ENCODE measurements at places on chromosomes 5 and 9.

DNA sequence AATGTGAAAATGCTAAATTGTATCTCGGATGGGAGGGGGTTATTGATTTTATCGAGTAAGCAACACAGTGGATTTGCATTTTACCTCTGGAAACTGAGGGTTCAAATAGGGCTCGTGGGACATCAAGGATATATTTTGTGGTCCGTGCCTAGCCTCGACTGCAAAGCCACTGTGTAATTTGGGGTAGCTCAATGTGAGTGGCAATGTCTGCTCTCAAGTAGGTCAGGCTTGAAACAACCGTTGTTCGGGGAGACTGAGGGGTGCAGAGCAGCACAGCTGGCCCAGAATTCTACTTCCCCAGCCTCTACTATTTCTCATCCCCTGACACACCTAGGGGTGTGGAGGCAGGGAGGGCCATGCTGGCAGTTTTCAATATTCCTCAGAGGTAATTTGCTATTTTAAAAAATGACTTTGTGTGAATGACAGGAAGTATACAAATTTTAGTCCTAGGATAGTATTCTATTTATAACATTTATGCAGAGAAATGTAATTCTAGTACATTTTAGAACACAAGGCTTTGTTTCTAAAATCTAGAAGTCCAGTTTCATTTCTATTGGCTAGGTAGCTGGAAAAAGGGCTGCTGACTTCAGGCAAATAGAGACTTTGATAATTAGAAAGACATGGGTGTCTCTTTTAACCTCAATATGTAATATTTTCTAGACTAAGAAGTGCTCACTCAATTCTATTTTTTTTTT lies 1.4 kb upstream of the DAB2 start:
- no peak for DNase-seq

DNA sequence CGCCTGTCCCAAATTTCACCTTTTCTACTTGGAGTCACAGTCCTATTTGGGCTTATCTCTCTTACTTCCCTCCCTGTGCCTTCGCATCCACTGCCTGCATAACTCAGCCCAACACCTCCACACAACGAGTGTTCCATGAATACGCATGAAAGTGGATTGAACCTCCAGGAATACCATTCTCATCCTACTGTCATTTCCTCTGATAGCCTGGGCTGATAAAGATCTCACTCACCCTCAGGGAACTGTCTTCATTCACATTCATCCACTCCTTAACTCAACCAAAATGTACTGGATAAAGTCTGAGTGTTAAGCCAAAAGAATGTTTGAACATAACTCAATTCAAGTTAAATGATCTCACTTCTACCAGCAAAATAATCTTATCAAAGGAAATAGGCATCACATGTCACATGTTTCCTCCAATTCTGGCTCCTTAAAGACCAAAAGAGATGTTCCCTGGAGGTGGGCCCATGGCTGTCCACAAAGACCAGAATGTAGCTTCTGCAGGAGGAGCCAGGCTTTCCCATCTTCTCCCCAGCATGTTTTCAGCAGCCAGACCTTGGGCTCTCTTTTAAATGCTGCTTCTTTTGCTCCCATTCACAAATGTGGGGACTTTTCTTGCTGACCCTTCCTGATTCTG lies 28.4 kb upstream of the TRIO start:
- no peak for DNase-seq

DNA sequence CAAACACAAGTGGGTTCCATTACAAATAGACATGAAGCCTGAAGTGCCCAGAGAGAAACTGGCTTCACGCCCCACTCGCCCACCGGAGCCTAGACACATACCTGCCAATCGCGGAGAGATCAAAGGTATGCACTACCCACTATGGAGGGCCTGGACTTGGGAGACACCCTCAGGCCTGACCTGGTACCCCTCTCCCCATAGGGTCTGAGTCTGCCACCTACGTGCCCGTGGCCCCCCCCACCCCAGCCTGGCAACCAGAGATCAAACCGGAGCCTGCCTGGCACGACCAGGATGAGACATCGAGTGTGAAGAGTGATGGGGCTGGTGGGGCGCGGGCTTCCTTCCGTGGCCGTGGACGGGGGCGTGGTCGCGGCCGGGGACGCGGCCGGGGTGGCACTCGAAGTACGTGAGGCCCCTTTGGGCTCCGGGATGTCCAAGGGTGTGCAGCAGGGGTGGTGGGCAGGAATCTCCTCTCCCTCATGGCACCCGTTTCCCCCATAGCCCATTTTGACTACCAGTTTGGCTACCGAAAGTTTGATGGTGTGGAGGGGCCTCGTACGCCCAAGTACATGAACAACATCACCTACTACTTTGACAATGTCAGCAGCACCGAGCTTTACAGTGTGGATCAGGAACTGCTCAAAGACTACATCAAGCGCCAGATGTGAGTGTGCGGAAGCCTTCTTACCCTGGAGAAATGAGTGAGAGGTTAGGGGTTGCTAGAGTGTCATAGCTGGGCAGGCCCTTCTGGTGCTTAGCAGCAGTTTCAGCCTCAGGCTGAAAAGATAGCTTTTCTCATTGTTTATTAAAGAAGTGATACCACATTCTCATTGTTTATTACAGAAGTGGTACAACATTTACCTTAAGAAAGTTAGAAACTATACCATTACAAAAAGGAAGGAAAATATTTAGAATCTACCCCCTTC lies 38.7 kb downstream of the LARP1 start:
- no peak for DNase-seq

- DNase-seq: no peak
Measured at GRCh38 chr5:58795327-58795726, 212.5 kb downstream of the RAB3C start.

GRCh38 chr9:2338777-2339365 lies 282.7 kb upstream of the VLDLR start:
- DNase-seq: no peak

GRCh38 chr9:38132956-38133355 lies 63.9 kb upstream of the SHB start:
- no peak for DNase-seq

GRCh38 chr5:39526914-39527477 lies 102.2 kb upstream of the DAB2 start:
- DNase-seq: no peak

DNA sequence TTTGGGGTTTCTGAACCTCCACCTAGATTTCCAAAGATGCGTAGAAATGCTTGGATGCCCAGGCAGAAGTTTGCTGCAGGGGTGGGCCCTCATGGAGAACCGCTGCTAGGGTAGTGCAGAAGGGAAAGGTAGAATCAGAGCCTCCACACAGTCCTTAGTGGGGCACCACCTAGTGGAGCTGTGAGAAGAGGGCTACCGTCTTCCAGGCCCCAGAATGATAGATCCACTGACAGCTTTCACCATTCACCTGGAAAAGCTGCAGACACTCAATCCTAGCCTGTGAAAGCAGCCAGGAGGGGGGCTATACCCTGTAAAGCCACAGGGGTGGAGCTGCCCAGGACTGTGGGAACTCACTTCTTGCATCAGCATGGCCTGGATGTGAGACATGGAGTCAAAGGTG lies 13.3 kb upstream of the HSDL2 start:
- no peak for DNase-seq

DNA sequence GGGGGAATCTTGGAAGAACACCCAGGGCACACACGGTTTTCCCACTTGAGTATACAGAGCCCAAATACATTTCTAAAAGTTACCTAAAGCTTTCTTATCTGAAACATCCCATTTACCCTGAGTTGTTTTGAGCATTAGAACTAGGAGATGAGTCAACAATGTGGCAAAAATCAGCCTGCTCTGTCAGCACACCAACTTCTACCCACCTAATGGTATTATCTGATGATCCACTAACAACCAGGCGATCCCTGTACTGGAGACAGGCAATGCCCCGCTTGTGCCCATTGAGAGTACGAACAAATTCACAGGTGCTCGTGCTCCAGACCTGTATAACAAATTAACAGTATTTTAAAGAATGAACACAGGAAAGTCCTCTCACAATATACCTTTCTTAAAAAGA lies 87.0 kb downstream of the SMIM23 start:
- DNase-seq: no peak

DNA sequence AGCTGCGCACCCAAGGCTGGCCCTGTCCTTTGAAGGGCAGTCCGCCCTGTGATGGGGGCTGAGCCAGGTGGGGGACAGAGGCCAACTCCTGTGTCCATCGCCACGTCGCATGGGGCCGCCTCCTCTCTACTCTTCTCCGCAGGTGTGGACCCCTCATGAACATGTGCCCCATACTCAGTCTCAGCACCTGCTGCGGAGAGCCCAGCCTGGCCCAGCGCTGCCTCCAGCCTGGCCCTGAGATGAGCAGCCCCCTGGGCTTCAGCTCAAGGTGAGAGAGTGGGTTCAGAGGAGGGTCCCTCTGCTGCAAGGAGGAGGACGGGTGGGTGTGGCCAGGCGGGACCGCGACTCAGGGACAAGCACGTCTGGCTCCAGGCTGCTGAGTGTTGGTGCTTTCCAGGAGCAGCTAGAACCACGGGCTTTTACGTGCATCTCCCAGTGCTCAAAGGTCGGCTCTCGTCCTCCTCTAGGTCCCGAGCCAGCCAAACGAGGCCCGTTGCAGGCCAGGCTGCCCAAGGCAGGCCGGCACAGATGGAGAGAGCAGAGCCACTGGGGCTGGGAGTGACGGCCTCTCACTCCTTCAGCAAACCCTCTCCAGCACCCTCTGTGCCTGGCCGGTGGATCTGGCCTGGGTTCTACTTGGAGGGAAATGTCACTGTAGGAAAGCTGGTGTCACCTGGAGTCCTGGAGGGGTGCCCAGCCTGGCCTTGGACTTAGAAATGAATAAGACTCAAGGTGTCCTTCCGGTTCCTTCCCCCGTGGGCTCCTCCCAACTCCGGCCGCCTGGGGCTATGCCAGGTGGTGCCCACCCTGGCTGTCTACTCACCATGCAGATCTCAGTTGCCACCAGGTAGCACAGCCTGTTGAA lies 48.9 kb upstream of the RNF130 start:
- no peak for DNase-seq
